CD8-positive, alpha-beta T cell (primary cell): ENCODE measurements at places on chromosomes 13 and 19.

DNA sequence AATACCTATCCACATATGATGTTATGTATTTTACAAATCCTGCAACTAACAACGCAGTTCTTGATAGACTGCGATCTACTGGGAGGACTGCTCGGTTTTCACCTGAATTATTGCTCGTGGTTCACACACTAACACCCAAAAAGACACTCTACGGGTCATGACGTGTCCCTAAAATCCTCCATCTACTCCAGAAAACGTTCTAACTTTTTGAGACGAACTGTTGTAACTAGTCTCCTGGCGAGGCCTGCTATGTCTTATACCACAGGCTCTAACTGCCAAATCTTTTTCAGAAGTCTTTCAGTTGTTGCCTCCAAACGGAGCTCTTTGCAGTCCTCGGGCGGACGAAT is 108.2 kb downstream of the KCNRG start:
- no peak for DNase-seq

DNA sequence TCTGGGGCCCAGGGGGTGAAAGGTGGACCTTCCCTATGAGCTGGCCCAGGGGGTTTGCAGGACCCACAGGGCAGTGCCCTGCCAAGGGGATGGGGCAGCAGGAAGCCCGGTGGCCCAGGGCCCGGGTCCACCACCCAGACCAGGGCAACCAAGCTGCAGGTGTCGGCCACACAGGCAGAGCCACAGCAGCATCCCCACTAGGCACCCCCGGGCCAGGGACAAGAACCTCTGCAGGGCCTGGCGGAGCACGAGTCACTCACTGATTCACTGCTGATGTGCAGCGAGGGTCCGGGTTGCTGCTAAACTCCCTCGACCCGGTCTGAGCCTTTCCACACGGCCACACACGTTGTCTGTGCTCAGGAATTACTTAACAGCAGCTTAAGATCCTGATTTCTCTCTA is 8.8 kb downstream of the FZR1 start:
- no peak for DNase-seq

DNA sequence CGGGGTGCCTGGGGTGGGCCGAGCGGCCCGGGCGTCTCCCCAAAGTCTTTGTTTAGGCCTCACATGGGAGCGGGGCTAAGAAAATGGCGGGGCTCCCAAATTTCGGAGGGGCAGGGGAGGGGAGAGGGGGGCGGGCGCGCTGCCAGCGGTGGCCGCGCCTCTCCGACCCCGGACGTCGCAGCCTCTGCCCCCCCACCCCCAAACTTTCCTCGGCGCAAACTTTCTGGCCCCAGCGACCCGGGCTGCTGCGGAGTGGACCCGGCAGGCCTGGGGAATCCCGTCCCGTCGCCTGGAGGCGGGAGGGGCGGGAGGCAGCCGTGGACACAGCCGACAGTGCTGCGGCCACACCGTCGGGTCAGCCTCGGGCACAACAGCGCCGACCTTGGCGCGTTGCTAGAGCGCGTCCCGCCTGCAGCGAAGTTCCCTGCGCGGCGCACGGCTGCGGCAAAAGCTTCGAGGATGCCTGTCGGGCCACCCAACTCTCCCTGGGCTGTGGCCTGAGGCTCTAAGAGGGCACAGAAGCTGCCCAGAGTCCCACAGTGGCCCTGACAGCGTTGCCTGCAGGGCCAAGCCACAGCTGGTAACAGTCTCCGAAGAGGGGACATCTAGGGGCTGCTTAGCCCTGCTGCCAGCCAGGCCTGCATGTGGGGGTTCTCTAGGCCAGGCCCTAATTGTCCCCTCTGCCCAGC is 1.3 kb downstream of the NFIX start:
- DNase-seq = no peak

GRCh38 chr13:78402708-78403400 is 200.5 kb downstream of the POU4F1 start:
- no peak for DNase-seq

DNA sequence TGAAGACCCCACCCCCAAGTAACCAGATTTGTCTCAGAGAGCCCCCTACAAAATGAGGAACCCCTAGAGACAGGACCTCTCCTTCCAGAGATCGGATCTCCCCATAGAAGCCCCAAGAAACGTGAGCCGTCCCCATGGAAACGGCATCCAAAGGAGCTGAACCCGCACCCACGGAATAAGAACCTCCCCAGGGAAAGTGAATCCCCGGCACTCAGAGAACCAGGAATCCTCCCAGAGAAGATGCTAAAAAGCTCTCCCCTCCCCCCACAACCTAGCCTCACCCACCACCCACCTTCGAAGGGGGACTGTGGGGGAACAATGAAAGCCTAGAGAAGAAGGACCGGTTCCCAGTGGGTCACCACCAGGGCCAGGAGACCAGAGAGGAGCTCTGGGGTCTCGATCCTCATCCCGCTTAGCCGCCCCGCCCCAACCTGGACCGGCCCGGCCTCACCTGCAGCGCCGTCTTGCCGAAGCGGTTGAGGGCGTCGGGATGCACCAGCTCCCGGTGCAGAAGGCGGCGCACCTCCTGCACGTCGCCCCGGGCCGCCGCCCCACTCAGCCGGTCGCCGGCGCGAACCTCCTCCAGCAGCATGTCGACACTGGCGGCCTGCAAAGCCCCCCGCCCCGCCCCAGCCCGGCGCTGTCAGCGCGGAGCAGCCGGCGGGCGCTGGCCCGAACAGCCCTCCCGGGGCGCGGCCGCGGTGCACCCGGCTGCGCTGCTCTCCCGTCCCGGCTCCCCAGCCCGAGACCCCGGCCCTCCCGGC is 535 bp downstream of the CDKN2D start:
- peak; percentile 62 for DNase-seq
